ENCODE measurements at places on chromosomes 6 and 20.

DNA sequence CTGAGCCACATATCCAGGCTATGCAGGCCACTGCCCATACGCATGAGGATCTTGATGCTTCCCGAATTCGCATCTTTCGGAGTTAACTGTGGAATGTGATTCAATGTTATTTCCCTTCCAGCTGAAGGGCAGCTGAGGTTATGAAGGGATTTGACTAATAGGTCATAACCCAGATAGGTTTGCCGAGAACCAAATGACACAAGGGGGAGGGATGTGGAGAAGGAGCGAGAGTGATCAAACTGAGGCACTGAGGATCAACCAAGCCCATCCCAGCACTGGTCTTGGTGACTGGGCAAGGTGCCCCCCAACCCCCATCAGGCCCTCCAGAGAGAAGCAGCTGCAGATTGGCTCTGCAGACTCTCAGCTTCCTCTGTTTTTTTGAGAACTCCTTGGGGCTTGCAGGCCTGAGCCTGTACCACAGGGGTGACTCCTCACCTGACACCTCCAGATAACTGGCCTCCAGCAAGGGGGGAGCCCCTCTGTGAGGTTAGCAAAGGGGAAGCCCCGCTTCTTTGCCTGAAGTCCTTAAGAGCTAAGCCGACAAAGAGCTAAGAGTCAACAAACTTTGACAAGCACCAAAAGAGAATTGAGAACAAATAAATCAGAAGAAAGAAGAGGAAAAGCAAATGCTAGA, 185.9 kb downstream of the PDE7B start:
- no peak for DNase-seq

GRCh38 chr6:108738684-108739416, 109.4 kb upstream of the ARMC2 start:
- DNase-seq = no peak

GRCh38 chr6:123780021-123780420, 23.6 kb upstream of the NKAIN2 start:
- DNase-seq = no peak

- DNase-seq = peak; percentile 62
Observed at GRCh38 chr20:64057628-64058498, 5.1 kb upstream of the TCEA2 start.

GRCh38 chr6:123659960-123660748, 23.4 kb upstream of the TRDN start:
- DNase-seq = no peak

DNA sequence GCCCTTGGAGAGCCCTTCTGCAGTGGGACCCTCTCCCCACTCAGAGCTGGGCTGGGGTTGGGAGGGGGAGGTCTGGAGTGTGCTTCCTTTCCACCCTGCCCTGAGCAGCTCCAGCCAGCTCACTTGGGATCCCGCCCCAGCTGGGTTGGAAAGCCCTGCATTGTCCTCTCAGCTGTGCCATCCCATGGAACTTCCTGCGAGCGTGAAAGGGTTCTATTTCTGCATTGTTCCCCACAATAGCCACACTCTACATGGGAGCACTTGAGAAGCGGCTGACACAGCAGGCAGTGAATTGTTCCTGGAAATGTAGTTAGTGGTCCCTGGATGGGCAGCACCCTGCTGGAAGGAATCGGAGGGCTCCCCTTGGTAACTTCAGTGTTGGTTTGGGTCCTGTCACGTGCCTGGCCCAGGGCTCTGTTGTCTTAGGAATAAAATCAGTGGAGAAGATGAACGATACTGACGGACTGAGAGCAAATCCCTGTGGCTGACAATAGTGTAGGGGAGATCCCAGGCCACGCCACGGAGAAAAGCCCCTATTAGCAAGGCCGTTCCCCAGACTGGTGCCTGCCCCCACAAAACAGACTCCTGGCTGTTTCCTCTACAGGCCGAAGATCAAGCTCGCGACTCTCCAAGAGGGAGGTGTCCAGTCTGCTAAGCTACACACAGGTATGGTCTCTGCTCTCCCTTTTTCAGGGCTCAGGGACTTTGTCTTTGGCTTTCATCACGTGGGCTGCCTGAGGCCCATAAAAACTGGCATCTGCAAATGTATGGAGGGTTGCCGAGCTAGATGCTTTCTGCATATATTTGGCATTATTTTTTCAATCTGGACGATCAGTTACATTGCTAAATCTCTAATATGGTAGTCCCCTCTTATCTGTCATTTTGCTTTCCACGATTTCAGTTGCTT, 18.8 kb downstream of the DNMT3B start:
- DNase-seq = no peak

GRCh38 chr6:147704691-147705090, 196.2 kb downstream of the SAMD5 start:
- no peak for DNase-seq

- no peak for DNase-seq
Observed at GRCh38 chr20:62168890-62169435, 13.9 kb upstream of the MTG2 start.

- DNase-seq = peak; percentile 86
Observed at GRCh38 chr20:3768342-3769130, 983 bp upstream of the ADISSP start.
